ENCODE measurements at places on chromosomes 5 and 9. TPM values are rescaled to one million over a fixed set of nuclear protein-coding genes. Genes with fewer than 3 reads are reported as not detected.

Gene SLC12A7
- total RNA-seq, result 8.8 TPM

Gene TLR4
- 6.7 TPM for total RNA-seq

Gene MARCHF3
- 1.0 TPM for total RNA-seq

DNA sequence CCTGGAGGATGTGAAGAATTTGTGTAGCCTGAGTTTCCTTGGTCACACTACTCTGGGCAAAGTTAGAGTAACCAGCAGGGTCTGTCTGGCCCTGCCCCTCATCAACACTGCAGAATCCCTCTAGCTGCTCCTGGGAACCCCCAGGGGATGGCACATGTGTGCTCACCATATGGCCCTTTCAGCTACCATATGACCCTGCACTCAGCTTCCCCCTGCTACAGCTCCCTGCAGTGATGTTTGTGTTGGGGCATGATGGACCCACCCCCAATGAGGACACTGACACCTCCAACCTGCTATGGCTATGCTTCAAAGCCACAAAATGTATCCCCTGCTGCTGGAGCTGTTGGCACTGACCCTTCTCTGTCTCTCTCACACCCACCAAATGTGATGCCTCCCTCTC, 152.7 kb downstream of the SNX18 start:
- no peak for DNase-seq

DNA sequence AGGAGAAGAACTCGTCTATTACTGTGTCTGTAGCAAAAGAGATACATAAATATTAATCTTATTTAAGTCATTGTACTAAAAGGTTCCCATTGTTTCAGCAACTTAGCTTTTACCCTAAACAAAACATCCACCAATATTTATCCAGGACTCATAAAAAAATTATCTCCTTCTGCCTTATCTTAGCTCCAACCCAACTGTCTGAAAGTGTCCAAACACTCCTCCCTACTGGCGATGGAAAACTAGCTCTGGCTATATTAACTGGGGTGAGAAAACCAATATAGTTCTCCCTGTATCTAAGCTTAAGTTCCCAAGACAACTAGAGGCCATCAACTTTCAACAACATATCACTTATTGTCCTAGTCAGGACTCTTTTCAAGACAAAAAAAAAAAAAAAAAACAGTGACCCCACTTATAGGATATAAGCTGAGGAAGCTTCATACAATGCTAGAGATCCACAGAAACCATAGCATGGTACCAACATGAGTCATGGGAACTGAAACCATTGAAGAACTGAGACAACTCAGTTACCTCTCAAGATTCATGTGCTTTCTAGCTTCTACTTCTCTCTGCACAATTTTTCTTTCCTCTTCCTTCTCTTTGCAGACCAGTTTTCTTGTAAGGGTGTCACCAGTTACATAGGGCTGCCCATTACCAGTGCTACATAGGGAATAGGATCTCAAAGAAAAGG, 150.7 kb upstream of the RASA1 start:
- DNase-seq, result no peak

DNA sequence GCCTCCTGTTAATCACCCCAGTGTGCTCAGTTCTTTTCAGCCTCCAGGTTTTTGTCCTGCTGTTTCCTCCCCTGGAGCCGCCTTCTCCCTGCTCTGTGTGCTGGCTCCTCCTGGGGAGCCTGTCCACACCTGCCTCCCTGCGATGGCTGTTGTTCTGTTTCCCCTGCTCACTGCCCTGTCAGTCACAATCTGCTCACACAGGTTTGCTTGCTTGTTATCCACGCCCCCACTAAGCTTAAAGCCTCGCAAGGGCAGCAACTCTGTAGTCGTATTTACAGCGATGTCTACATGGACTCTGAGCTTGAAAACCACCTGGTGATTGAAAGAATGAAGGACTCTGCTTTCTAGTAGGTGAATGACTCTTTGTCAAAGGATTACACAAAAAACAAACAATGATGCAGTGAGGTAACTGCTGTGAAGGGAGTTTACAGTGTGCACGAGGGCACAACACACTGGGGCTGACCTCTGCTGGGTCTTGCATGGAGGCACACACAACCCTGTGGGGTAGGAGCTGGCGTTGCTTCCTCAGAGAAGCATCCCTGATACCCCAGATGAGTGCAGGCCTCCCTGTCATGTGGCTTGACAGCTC, 39.6 kb upstream of the TEX48 start:
- DNase-seq, result no peak

DNA sequence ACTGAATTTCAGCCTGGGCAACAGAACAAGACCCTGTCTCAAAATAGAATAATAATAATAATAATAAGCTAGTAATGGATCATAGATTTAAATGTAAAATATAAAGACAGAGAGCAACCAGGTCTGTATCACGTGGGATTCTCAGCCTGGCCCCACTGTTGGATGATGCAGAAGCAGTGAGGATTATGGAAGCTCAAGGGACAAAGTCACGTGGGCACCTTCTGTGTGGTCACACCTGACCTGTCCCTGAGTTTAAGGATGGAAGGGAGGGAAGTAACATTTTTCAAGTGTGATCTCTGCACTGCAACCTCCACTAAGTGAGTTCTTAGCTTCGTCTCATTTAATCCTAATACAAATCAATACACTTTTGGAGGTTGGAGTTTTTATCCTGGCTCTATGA, 212.5 kb upstream of the IER5L start:
- no peak for DNase-seq

GRCh38 chr9:131270171-131271015, 5.9 kb downstream of the FAM78A start:
- DNase-seq, result no peak

DNA sequence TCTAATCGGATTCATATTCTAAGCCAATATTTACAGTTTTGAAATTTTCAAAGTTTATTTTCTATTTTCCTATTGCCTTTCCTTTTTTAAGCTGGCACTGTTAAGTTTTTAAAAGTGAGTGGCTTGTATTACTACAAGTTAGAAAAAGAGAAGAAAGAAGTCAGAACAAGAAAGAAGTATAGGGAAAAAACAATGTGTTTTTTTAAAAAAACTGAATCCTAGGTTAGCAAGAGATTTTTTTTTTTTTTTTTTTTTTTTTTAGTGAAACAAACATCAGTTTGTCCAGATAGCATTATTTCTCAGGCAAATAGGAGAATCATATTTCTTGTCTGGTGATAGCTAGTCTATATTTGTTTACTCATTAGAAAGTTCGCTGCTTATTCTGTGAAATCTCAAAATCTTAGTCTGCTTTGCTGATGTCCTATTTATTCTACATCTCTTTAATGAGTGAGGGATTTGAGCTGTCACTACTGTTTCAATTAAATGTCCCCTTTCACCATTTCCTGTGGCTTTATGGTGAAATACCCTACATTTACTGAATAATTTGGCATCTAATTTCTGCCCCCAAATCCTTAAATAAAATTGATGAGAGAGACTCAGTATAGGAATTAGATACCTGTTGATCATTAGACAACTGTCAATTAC, 19.1 kb upstream of the LMNB1 start:
- no peak for DNase-seq
